ENCODE measurements at places on chromosomes 16 and 17.

DNA sequence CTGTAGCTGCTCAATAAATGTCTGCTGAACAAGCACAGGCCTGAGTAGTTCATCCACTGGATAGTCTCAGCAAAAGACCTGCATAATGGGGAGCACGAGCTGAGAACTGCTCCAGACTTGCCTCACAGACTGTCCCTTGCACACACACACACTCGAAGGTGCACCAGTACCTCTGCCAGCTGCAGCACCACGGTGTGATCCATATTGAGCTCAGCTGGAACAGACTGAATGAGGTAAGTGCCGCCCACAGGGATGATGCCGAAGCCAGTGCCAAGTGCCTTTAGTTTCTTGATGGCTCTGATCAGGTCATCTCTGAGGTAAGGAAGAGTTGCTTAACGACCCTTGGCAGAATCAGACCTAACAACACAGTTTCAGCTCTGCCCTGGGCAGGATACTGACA, 11.6 kb downstream of the SNF8 start:
- DNase-seq = no peak

DNA sequence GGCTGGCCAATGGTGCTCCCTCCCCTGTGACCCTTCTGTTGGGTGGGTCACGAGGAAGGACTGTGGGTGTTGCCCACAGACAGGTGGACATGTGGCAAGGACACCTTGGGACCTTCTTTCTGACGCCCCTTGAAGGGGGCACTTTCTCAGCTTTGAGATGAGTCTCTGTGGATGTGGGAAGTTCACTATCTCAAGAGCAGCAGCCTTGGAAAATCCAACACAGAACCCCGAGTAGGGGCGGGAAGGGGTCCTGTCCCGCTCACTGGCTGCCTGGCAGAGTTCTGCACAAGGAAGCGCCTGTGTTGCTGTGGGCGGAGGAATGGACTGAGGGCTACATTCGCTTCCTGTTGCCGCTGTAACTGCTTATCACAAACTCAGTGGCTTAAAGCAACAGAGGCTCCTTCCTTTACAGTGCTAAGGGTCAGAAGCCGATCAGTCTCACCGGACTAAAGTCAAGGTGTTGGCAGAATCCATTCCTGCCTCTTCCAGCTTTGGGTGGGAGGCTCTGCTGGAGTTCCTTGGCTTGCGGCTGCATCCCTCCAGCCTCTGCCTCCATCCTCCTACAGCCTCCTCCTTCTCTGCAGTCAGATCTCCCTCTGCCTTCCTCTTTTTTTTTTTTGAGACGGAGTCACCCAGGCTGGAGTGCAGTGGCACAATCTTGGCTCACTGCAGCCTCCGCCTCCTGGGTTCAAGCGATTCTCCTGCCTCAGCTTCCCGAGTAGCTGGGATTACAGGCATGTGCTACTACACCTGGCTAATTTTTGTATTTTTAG, 305.2 kb downstream of the SEC14L1 start:
- DNase-seq = peak; percentile 59

GRCh38 chr17:39016193-39017153, 49.3 kb upstream of the FBXO47 start:
- no peak for DNase-seq

GRCh38 chr16:88727871-88728270, 21.6 kb downstream of the CTU2 start:
- no peak for DNase-seq

DNA sequence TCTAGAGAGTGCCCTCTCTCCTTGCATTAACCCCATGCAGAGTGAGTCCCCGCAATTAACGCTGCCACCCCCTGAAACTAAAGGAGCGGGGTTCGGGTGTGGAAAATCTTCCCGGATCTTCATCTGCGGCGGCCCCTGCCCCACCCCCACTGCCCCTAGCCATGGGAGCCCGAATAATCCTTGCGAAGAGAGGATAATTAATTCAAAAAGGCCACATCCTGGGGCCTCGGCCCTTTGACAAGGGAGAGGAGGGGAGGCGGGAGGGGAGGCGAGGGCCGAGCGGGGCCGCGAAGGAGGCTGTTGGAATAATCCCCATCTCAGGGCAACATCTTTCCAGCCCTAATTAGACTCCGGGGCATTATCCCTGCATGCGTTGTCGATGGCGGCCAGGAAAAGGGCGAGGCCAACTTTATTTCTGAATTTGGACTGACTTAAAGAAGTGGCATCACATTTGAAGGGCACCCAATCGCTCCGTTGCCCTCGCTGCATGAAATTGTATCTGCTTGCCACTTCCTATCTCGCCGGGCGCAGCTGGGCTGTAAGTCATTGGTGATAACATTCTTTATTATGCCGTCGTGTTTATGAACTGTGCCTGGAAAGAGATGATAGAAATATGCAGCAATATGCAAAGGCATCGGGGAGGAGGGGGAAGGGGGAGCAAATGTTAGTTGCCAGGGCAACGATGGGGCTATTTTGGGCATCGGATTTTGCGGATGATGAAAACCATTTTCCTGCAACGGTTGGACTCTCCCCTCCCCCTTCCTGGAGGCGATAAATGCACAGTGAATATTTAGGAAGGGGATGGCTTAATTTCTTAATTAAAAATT, 387.1 kb upstream of the TNRC6C start:
- no peak for DNase-seq

GRCh38 chr17:51672065-51672464, 411.7 kb downstream of the UTP18 start:
- no peak for DNase-seq

- DNase-seq = no peak
Observed at GRCh38 chr16:65201511-65201910, 79.6 kb upstream of the CDH11 start.

DNA sequence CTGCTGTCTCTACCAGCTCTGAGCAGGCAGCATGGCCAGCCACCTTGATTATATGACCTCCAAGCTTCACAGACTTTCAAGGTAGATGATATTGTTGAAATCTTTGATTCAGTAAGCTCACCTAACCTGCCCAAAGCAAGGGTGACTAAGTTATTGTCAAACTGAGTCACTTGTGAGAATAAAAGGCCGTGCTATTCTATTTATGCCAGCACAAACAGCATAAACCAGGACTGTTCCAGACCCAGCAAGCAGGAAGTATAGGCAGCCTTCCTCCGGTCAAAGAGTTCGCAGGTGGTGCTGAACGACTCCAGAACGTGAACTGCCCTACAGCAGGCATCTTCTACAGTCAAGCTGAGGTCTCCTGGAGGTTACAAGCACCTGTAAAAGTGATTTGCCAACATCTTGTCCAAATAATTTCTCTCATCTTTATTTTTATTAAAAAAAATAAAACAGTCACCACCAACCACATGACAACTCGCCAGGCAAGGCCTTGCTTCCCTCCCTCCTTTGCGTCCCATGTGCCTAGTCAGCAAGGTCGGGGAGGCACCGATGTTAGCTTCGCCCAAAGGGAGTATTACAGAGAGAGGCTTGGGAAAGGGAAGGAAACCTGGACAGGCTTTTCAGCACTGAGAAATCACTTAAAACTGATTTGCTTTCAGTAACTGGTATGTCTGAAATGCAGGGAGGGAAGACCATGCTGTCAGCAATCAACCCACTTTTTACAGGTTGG, 10.8 kb downstream of the ARL2BP start:
- DNase-seq = no peak

DNA sequence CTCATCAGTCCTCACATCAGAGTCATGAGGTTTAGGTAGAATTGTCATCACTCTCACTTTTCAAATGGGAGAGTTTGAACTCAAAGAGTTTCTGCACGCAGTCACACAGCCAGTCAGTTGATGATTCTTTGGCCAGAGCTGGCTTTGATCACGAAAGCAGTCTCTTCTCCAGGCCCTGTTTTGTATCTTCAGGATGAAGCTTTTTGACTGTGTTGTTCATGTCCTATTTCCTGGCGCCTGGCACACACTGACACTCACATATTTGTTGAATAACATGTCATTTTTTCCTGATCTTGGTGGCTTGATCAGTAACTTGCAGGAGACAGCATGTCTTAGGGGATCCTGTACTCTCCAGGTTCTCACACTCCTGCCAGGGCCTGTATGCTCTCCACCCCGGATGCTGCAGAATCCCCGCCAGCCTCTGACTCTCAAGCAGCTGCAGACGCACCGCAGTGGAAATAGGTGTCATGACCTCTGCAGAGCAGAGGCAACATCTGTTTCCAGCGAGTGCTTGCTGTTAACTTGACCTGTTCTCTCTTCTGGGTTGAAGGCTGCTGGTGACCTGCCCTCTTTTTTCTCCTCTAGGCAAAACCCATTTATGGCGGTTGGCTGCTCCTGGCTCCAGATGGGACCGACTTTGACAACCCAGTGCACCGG, 33.0 kb downstream of the MPRIP start:
- DNase-seq = no peak

DNA sequence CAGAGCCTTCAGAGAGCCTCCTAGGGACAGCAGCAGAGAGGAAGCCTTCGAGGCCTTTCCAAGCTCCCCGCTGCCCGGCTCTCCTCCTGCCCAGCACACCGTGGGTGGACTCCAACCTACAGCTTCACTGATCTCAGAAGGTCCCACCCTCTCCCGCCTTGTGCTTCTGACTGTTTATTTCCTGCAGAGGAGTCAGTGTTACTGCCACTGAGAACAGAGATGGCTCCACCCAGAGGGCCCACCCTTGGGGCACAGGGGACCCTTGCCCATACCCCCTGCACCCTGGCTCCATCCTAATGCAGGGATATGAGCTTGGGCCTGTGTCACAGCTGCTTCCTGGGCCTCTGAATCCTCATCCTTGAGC, 52.8 kb upstream of the TOB1 start:
- no peak for DNase-seq

GRCh38 chr16:25256695-25257469, 763 bp downstream of the ZKSCAN2 start:
- peak; percentile 4 for DNase-seq

DNA sequence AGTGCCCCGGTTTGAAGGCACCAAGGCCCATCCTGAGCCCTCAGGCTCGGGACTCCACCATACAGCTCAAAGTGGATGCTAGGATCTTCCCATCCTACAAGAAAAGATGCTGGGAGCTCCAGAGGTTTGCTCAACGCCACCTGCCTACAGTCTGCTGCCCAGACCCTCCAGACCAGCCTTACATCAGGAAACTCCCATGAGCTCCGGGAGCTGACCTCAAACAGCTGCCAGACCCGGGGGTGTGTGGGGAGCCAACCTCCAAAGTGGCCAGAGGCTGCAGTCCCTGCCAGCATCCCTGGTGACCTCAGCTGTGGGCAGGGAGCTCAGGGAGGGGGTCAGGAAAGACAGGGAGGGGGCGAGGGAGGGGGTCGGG, 43.8 kb downstream of the C16orf82 start:
- no peak for DNase-seq

DNA sequence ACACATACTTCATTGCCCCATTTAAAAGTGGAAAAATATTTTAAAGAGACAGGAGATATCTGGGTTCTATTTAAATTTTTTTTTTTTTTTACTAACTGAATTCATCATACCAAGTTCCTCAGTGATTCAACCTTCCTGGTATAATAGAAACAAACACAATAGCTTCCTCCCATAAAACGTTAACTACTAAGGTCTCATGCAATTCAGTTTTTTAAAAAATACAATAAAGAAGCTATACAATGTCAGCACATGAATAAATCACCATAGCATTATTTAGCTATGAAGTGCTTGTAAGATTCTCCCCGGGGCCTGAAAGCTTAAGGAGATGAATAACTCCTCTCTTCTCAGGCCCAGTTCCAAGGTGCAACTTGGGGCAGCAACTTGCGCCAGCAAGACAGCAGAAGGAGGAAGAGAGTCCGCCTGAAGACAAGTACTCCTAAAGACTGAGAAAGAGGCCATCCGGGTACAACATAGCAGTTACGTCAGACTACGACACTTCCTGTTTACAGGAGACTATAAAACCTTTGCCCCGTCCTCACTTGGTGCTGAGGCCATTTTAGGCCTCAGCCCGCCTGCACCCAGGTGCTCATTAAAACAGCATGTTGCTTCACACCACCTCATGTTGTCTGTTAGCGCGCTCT, 81.5 kb downstream of the MYO1D start:
- no peak for DNase-seq

DNA sequence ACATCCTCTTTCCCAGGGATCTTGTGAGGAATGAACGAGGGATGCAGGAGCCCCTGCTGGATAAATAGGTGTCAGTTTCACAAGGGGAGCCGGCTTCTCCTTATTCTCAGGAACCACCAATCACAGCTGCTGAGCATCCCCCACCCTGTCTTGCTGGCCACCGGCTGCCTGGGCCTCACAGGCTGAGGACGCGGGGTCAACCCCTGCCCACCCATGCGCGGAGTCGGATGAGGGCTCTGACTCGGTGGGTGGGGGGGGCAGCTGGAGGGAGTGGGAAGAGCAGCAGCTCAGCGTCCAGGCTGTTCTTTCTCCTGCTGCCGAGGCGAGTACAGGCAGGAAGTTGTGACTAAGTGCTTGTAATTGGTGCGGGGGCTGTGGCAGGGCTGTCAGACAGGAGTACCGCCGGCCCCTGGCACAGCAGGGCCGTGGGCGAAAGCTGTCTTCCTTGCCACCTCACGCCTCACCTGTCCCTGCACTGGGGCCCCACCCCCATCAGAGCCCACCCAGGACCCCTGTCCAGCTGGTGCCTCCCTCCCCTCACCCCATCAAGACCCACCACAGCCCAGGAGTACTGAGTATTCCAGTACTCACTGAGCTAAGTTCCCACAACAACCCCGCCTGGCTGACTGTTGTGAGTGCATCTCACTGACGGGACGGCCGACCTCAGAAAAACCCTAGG, 11.0 kb upstream of the DPEP1 start:
- no peak for DNase-seq

DNA sequence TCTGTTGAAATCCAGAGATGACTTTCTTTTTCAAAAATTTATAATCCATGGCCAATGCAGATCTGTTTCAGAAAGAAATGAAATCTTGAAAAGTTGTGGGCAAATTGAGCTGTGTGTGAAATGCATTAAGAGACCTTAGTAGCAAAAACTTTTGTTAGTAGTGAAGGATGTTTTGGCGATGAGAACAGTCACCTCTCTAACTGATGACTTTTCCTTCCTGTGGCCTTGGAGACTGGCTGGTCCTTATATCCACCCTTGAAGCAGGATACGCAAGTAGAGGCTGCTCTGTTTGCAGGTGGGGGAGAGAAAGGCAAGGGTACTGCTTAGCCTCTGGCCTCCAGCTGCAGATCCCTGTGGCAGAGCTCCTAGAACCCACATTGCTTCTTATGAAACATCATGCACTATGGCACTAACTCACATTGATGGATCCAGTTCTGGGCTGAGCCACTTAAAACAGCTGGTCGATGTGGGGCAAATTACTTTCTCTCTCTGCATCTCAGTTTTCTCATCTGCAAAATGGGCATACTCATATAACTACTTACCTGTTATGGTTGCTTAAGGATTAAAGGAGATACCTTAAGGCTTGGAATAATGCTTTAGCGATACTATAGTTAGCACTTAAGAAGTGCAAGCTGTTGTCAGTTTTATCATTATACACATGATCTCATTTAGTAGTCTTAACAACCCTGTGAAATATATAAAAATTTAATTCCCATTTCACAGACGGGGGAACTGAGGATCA, 89.3 kb downstream of the SDR42E1 start:
- no peak for DNase-seq
